ENCODE measurements at places on chromosomes 3 and 15. TPM values are rescaled to one million over a fixed set of nuclear protein-coding genes. Genes with fewer than 3 reads are reported as not detected.

Gene GTF2A2
- total RNA-seq: 28.6 TPM

Gene PLXNA1
- 53.8 TPM for total RNA-seq

Gene SPTBN5
- total RNA-seq: 7.1 TPM

Gene PAQR5
- total RNA-seq: 3.1 TPM

Gene PDHB
- total RNA-seq: 120 TPM

All from camera-type eye (tissue), 1 donor.